ENCODE measurements at places on chromosomes 16 and 17. TPM values are rescaled to one million over a fixed set of nuclear protein-coding genes. Genes with fewer than 3 reads are reported as not detected.

The MEIOB gene
- total RNA-seq, result not detected

The SLX1A gene
- 28.0 TPM for total RNA-seq

The FGF11 gene
- 21.8 TPM for total RNA-seq

The UMOD gene
- total RNA-seq, result not detected

The DUSP3 gene
- 36.4 TPM for total RNA-seq

The CDR2L gene
- 96.2 TPM for total RNA-seq

The TLCD1 gene
- 18.6 TPM for total RNA-seq

The PKMYT1 gene
- total RNA-seq, result 25.1 TPM

- peaks cover 14% of the 10 kb centered on the region for H3K4me1 ChIP-seq
- no peak overlapping the region for H3K27ac ChIP-seq
- no peak overlapping the region for H3K4me3 ChIP-seq
- no peaks in the 10 kb centered on the region for H3K27me3 ChIP-seq
- peaks cover 47% of the 10 kb centered on the region for H3K36me3 ChIP-seq
- no peak for DNase-seq
These were observed 21.5 kb downstream of the USP22 start for GRCh38 chr17:21021208-21021803.

GRCh38 chr17:15955793-15956541 lies 11.0 kb downstream of the ADORA2B start:
- no peak for DNase-seq
- H3K36me3 ChIP-seq, result no peaks in the 10 kb centered on the region
- H3K27ac ChIP-seq, result no peak overlapping the region
- H3K27me3 ChIP-seq, result no peaks in the 10 kb centered on the region
- no peak overlapping the region for H3K4me3 ChIP-seq

DNA sequence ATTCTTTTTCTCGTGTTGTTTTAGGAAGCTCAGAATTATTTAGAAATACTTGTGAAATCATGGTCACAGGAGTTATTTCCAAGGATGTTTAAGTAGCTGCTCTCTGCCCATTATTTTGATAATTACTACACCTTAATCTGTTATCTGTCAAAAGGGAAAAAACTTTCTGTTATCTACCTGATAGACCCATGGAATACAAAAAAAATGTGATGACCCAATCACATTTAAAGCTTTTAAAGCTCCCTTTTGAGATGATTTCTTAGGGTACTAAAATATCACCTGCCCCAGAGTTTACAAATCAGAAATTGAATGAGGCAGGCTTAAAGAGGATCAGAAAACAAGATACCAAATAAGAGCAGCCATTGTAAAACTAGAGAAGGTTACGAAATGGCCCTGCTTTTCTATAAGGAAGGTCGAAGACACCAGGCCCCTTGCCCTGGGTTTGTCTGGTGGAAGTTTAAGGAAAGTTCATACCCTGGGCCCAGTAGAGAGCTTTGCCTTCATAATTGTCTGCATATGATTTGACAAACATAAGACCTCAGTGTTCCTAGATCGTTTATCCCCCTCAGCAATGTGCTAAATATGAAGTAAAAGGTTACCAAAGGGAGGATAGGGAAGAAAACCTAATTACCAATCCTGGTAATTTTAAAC lies 149.9 kb upstream of the TBX2 start:
- H3K27ac ChIP-seq, result peak overlapping the region; percentile 4
- no peak overlapping the region for H3K4me3 ChIP-seq
- no peak for DNase-seq
- H3K27me3 ChIP-seq, result no peaks in the 10 kb centered on the region
- peaks cover 45% of the 10 kb centered on the region for H3K4me1 ChIP-seq
- H3K36me3 ChIP-seq, result no peaks in the 10 kb centered on the region

- no peaks in the 10 kb centered on the region for H3K27me3 ChIP-seq
- no peak overlapping the region for H3K4me3 ChIP-seq
- peaks cover 21% of the 10 kb centered on the region for H3K4me1 ChIP-seq
- H3K36me3 ChIP-seq, result peaks cover 10% of the 10 kb centered on the region
- no peak for DNase-seq
These were observed 220.6 kb downstream of the KATNIP start for GRCh38 chr16:27770271-27771196.

- H3K4me1 ChIP-seq, result peaks cover 25% of the 10 kb centered on the region
- no peak overlapping the region for H3K27ac ChIP-seq
- H3K27me3 ChIP-seq, result no peaks in the 10 kb centered on the region
- H3K36me3 ChIP-seq, result no peaks in the 10 kb centered on the region
- H3K4me3 ChIP-seq, result no peak overlapping the region
These were observed 63.7 kb upstream of the LYRM9 start for GRCh38 chr17:27956601-27957445.

DNA sequence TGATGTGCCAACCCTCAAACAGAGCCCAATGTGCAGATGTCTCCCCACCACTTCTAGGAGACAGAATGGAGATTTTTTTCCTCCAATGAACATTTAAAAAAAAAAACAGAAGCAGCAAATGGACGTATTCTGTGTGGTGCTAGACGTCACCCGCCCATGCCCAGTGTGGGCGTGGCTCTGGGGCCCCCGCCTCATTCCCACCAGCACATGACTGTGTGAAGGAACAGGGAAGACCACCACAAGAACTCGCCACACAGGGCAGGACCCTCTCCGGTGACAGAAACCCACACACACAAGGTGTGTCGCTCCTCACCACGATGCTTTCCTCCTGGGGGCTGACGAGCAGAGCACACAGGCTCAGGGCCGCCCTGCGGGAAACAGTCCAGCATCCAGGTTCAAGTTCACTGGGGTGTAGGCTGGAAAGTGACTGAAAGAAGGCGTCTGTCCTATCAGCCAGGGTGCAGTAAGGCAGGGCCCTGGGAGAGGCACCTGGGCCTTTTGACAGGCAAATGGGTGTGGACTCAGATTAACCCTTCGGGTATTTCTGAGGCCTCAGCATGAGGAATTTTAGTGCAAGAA lies 53.5 kb downstream of the KLHDC4 start:
- H3K27me3 ChIP-seq, result no peaks in the 10 kb centered on the region
- no peak for DNase-seq
- no peak overlapping the region for H3K4me3 ChIP-seq
- H3K36me3 ChIP-seq, result no peaks in the 10 kb centered on the region
- H3K4me1 ChIP-seq, result no peaks in the 10 kb centered on the region

- DNase-seq, result no peak
- H3K4me3 ChIP-seq, result no peak overlapping the region
- peaks cover 4% of the 10 kb centered on the region for H3K4me1 ChIP-seq
- no peak overlapping the region for H3K27ac ChIP-seq
These were observed 10.7 kb downstream of the MSRB1 start for GRCh38 chr16:1932050-1933028.

- H3K36me3 ChIP-seq, result peaks cover 5% of the 10 kb centered on the region
- peak overlapping the region; percentile 98 for H3K27ac ChIP-seq
- peak overlapping the region; percentile 94 for H3K4me3 ChIP-seq
- peaks cover 36% of the 10 kb centered on the region for H3K4me1 ChIP-seq
- H3K27me3 ChIP-seq, result peaks cover 12% of the 10 kb centered on the region
- no peak for DNase-seq
These were observed 893 bp downstream of the HCFC1R1 start for GRCh38 chr16:3022684-3023414.

DNA sequence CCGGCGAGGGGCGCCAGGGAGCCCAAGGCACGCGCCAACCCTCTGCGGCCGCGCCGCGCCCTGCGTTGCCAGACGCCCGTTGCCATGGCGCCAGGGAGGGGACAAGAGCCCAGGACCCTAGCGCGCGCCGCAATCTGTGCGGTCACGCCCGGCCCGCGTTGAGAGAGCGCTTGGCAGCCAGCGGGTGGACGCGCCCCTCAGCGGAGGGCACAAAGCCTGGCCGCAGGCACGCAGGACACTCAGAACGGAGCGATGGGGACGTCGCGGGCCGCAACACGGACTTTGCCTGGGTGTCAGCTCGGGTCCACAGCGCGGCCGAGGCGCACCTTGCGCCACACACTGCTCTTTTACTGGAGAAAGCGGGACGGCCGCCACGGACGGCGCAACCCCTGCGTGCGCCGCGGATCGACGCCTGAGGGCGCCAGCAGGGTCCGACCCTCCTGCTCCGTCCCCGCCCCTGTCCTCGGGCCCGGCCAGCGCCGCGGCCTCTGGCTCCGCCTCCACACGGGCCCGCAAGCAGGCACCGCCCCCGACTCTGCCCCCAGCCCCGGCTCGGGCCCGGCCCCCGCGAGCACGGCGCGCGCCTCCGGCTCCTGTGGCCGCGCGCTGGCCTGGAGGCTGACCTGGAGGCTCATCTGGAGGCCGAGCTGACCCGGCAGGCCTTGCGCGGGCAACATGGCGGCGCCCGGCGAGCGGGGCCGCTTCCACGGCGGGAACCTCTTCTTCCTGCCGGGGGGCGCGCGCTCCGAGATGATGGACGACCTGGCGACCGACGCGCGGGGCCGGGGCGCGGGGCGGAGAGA lies at the start of gene GFER:
Gene GFER, plus strand, starts transcription at position 650 of the 803 bp plus-strand sequence. Its CDS starts 26 bp downstream, at position 676.
- DNase-seq, result peak; percentile 97
- peaks cover 3% of the 10 kb centered on the region for H3K36me3 ChIP-seq
- peaks cover 11% of the 10 kb centered on the region for H3K4me1 ChIP-seq
- H3K4me3 ChIP-seq, result peak within 1 kb of the TSS; percentile 89

DNA sequence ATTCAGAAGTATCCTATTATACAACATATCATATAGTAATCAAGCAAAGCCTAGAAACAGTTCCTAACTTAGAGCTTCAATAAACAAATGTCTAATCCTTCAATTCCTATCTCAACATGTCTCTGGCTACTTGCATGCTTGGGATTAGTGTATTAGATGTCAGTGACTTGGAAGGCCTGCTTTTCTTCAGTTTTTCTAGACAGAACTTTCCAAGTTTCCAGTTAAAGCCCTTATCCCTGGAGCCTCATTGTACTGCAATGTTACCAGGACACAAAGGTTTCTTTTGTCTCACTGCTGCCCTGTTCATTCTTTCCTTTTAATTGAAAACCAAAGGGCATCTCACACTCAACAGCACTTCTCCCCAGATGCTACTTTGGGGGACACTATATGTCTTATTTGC lies 16.5 kb downstream of the PSME3IP1 start:
- peaks cover 16% of the 10 kb centered on the region for H3K36me3 ChIP-seq
- H3K27me3 ChIP-seq, result no peaks in the 10 kb centered on the region
- H3K4me1 ChIP-seq, result peaks cover 16% of the 10 kb centered on the region
- H3K27ac ChIP-seq, result no peak overlapping the region

GRCh38 chr17:1989135-1989534 lies 36.0 kb downstream of the RTN4RL1 start:
- no peaks in the 10 kb centered on the region for H3K36me3 ChIP-seq
- no peak for DNase-seq
- H3K4me3 ChIP-seq, result no peak overlapping the region
- H3K27ac ChIP-seq, result no peak overlapping the region

- no peaks in the 10 kb centered on the region for H3K27me3 ChIP-seq
- no peak for DNase-seq
- H3K4me3 ChIP-seq, result no peak overlapping the region
- H3K4me1 ChIP-seq, result peaks cover 14% of the 10 kb centered on the region
- peaks cover 18% of the 10 kb centered on the region for H3K36me3 ChIP-seq
These were observed 16.8 kb downstream of the PRPSAP1 start for GRCh38 chr17:76336756-76337412.

- H3K36me3 ChIP-seq, result no peaks in the 10 kb centered on the region
- H3K4me3 ChIP-seq, result no peak overlapping the region
- no peaks in the 10 kb centered on the region for H3K27me3 ChIP-seq
- no peak overlapping the region for H3K27ac ChIP-seq
- H3K4me1 ChIP-seq, result no peaks in the 10 kb centered on the region
These were observed 16.7 kb downstream of the CDK5R1 start for GRCh38 chr17:32503251-32504165.

DNA sequence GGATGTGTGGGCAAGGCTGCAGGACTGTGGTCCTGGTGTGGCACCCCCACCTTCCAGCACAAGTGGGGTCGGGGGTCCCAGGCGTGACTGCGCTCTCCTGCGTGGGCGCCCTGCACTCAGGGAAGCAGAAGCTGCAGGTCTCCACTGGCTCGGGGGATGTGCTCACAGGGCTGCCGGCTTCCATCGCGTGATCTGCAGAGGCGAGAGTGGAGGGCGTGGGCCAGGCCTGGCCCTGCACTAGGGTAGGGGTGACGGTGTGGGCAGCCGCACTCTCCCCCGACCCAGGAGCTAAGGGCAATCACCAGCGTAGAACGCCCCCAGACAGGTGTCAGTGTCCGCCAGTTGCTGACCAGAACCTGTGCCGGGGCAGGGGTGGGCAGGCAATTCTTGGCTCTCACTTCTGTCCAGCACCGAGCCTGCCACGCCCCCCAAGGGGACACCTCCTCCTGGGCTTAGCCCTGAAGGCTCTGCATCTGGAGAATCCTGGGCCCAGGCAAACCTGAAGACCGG lies 32.3 kb downstream of the TNFRSF13B start:
- H3K4me1 ChIP-seq, result no peaks in the 10 kb centered on the region
- no peaks in the 10 kb centered on the region for H3K36me3 ChIP-seq

DNA sequence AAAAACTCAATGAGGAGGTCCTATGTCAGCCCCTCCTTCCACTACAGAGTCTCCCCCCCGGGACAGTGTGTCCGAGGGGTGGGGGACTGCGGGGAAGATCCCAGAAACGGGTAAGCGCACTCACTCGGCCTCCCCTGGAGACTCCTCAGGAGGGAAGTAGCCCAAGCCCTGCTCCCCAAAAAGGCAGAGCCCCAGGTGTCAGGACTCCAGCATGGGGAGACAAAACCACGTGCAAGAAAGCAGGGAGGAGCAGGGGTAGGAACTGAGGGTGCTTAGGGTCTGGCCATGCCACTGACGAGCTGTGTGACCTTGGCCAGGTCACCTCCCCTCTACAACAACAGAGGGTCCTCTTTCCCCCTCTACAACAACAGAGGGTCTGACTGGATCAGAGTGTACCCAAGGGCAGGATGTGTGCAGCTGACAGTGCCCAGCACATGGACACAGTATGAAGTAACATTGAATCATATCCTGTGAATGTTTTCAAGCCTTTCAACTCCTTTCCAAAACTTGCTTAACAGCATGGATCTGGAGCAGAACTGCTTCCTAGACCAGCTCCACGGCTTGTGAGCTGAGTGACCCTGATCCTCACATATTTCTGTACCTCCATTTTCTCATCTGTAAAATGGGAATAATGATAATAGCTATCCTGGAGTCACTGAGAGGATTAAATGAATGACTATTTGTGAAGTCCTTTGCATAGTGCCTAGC lies 2.1 kb upstream of the NAGS start:
- peaks cover 66% of the 10 kb centered on the region for H3K27me3 ChIP-seq
- H3K4me1 ChIP-seq, result peaks cover 6% of the 10 kb centered on the region
- no peaks in the 10 kb centered on the region for H3K36me3 ChIP-seq
- no peak overlapping the region for H3K4me3 ChIP-seq
- DNase-seq, result no peak

- peaks cover 11% of the 10 kb centered on the region for H3K36me3 ChIP-seq
- H3K27ac ChIP-seq, result no peak overlapping the region
- no peaks in the 10 kb centered on the region for H3K27me3 ChIP-seq
- DNase-seq, result no peak
- H3K4me3 ChIP-seq, result no peak overlapping the region
These were observed 8.5 kb downstream of the CSF3 start for GRCh38 chr17:40023590-40024292.

Data from type B pancreatic cell (in vitro differentiated cells).